D721Med (cell line): ENCODE measurements at places on chromosomes 16 and 17.

DNA sequence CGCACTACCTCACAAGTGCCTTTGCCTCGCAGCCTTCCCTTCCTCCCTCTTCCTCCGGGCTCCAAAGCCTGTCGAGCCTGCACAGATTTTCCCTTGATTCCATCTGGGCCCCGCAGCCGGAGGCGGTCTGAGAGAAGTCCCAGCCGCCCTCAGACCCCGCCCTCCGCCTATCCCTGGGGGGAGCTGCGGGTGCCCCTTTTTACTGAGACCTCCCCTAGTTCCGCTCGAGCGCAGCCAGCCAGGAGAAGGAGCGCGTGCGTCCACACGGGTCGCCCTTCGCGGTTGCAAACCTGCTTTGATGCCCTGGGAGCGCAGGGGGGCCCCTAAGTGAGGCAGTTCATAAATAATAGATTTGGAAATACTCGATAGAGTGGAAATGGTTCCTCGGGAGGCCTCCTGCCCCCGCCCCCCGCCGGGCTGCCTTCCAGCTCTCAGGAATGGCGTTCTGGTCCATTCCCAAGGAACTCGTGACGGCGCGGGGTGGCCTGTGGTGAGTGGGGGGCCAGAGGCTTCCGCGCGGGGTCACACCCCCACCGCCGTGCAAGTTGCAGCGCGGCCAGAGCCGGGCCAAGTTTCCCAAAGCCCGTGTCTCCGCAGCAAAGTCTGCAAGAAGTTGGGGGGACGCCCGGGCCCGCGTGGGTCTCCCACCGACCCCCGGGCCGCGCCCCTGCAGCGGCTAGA lies 610 bp downstream of the C16orf74 start:
- DNase-seq = no peak

GRCh38 chr16:8375232-8375587 lies 215.1 kb downstream of the TMEM114 start:
- no peak for DNase-seq

DNA sequence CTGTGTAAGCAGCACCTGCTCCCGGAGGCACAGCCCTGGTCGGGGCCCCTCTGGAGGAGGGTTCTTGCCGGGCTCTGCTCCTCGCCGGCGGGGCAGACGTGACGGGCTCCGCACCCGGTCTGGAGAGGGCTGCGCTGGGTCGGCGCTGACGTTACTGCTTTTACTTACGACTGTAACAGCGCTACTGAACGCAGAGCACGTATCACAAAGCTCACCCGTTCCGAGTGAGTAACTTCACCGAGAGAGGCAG lies 1.3 kb upstream of the RAB40C start:
- DNase-seq = no peak

DNA sequence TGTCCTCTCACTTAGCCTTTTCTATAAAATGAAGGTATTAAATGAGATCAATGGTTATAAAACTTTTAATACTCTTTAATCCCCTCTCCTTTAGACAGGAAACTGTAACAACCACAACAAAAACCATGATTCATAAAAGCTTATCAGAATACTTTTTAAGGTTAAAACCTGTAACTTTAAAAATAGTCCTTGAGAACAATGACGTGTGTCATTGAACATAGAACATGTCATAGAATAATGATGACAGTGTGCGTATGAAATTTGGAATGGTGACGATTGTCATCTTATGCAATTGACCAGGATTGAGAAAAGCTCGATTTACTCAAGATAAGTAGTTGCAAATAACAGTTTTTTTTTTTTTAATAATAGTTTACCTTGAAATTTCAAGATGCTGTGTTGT lies 94.1 kb downstream of the PLCG2 start:
- DNase-seq = no peak

- no peak for DNase-seq
Observed at GRCh38 chr16:2212362-2213324, 2.0 kb upstream of the BRICD5 start.

GRCh38 chr16:82432261-82432660 lies 194.5 kb upstream of the CDH13 start:
- DNase-seq = no peak

- no peak for DNase-seq
Observed at GRCh38 chr17:73644145-73645049, at the start of gene SDK2. Gene SDK2 (minus strand): TSS chr17:73644445. CDS start chr17:73644088, 357 bp downstream.

DNA sequence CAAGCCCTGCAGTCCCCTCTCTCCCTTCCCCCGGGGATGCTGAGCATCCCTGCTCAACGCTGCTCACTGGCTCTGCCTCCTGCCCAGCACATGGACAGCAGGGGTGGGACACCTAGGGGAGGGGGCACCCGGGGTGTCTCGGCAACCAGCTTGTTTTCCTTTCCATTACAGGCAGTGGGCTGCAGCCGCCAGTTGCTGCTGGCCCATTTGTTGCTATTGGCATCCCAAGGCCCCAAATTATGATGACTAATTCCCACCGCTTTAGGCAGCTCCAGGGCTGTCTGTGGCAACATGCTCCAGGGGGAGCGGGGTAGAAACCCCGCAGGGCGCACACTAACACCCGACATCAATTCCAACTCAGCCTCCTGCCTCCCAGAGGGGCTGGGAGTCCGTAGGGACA lies 4.9 kb downstream of the SDK2 start:
- no peak for DNase-seq

GRCh38 chr17:62101090-62101489 lies 36.0 kb upstream of the MED13 start:
- no peak for DNase-seq

DNA sequence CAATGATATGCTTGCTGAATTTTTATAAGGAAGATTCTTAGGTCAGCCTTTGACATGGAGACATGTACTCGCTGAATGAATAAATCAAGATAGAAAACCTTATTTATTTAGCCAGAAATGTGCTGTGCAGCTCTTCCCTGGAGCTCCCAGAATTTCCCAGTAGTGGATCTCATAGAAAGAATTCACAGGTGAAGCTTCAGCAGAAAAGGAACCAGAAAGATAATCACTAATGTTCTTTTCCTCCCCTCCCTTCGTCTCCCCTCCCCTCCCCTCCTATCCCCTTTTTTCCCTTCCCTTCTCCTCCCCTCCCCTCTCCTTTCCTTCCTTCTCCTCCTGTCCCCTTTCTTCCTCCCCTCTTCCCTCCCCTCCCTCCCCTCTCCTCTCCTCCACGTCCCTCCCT lies 158.2 kb downstream of the MAP2K6 start:
- no peak for DNase-seq

GRCh38 chr17:66398059-66398458 lies 95.6 kb downstream of the PRKCA start:
- no peak for DNase-seq

GRCh38 chr16:70399381-70399780 lies 39.5 kb downstream of the ST3GAL2 start:
- no peak for DNase-seq

GRCh38 chr17:59435238-59435637 lies 103.8 kb downstream of the YPEL2 start:
- no peak for DNase-seq

GRCh38 chr17:28717578-28718332 lies at the start of gene RAB34:
Gene RAB34 (minus strand): TSS chr17:28717868. CDS start chr17:28717266, 602 bp downstream.
- DNase-seq = no peak

- no peak for DNase-seq
Observed at GRCh38 chr16:9868606-9869149, 313.6 kb downstream of the GRIN2A start.

DNA sequence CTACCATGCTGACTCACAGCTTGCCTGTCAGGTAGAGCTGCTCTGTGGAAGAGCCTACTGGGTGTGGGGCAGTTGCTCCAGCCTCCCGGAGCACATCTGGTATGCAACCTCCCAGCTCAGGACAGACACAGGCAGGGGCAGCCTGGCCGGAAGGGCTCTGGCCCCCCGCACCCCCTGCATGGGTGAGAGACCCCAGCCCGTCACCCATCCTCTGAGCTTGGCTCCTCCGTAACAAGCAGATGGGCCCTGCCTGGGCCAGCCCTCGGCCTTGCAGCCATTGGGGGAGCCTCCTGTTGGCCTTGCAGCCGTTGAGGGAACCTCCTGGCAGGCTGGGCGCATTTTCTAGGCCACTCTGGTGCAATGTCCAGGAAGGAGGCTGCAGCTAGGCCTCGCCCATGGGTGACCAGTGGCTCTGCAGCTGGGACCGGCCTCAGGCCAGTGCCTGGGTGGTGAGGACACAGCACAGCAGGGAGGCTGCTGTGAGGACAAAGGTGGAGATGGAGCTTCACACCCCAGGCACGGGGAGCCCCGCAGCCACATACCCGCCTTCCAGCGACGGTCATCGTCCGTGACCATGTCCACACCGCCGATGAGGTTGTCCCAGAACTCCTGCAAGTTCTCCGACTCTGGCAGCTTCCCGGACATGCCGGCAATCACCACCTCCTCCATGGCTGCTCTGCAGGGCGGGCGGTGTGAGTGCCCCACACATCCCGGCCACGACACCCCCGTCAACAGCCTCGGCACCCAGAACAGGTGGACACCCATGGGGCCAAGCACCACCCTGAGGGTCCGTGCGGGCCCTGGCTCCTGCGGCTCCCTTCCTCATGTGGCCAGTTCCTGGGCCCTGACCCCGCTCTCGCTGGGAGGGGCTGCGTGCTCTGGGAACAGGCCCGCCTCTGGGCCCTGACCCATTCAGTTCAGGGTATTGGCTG lies 2.0 kb downstream of the FASN start:
- no peak for DNase-seq

DNA sequence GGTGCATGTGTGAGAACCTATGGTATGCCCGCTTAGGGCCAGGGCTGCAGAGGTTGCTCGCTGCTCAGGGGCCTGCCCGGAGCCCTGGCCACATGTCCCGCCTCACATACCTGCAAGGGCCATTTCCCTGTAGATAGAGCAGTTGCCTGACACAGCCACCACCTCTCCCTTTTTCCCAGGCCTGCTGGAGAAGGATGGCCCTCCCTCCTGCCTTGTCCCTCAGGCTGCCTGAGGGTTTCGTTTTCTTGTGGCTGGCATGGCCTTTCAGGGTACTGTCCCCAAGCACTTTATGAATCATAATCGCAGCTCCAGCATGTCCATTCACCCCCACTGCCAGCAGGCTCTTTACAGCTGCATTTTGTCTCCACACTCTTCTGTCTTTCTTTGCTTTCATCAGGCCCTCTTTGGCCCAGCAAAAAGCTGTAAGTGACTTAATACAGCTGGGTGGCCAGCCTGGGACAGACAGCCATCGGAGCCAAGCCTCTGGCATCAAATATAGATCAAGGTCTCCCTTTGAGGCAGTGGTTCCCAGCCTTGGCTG lies 65.7 kb downstream of the MPRIP start:
- DNase-seq = no peak

GRCh38 chr17:61570118-61570517 lies 20.9 kb downstream of the NACA2 start:
- no peak for DNase-seq

GRCh38 chr16:12078405-12079280 lies 102.1 kb downstream of the SNX29 start:
- no peak for DNase-seq

DNA sequence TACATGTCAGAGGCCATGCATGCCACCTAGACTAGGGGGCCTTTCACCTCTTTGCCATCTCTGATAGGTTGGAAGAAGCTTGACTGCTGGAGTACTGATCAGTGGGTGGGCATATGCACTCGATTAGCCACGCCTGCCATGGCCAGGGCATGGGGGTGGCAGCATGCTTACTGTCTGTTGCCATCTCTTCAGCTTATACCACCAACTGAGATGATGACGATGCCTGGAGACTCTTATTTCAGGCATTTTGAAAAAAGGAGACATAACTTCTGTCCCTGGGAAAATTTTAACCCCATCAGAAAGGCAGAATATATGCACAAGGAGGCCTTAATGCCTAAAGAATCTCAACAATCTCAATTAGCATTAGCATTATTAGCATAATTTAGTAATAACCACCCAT lies 60.8 kb downstream of the MSI2 start:
- DNase-seq = no peak

DNA sequence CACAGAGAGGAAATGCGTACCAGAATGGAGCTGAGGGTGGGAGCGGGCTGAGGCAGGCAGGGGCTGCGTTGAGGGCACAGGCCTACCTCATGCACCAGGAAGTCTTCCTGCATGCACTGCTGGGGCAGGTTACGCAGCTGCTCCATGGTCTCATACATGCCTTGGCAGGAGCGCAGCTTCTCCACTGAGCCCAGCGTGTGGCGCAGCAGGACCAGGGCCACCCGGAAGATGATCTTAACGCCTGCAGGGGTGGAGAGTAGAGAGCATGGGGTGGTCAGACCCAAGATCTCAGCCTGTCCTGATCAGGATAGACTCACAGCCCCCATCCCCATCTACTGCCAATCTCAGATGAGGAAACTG lies 3.4 kb upstream of the CD2BP2 start:
- DNase-seq = no peak

DNA sequence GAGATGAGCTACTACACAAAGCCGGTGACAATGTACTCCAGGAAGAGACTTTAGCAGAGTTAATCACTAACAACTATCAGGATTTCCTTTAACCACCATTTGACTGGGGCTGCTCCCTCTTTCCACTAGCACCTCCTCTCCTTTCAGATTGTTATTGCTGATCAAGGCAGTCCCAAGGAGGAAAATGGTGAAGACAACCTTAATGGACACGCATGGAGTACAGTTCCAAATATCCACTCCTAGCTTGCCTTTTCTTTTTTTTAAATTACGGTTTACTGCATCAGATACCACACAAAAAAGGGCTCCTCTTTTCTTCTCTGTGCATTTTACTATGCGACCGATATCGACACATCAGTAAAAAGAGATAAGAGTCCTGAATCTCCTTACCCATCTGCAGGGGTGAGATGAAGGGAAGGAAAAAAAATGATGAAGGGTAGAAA lies 30.9 kb downstream of the FAM222B start:
- DNase-seq = no peak

GRCh38 chr17:81334987-81335772 lies 40.1 kb upstream of the SLC38A10 start:
- no peak for DNase-seq
